GM23248 (cell line): ENCODE measurements at places on chromosomes 4 and X. TPM values are rescaled to one million over a fixed set of nuclear protein-coding genes. Genes with fewer than 3 reads are reported as not detected.

GRCh38 chrX:38848671-38849455 is 47.6 kb downstream of the MID1IP1 start:
- peak; percentile 12 for DNase-seq

DNA sequence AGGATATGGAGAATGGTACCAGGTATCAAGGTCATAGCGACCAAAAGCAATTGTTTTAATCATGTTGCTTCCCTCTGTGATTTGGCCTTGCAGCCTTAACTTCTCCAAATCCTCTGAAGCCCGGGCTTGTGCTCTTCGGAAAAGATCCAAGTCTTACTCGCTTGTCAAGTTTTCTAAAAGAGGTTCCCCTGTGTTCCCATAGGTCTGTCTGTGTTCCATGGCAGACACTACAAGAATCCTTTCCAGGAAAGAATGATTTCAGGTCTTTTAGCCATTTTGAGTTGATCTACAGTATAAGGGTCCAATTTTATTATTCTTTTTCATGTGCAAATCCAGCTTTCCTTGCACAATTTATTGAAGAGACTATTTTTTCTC is 710.6 kb upstream of the DIAPH2 start:
- DNase-seq = no peak

GRCh38 chr4:52376132-52376704 is 282.9 kb downstream of the USP46 start:
- peak; percentile 73 for DNase-seq

DNA sequence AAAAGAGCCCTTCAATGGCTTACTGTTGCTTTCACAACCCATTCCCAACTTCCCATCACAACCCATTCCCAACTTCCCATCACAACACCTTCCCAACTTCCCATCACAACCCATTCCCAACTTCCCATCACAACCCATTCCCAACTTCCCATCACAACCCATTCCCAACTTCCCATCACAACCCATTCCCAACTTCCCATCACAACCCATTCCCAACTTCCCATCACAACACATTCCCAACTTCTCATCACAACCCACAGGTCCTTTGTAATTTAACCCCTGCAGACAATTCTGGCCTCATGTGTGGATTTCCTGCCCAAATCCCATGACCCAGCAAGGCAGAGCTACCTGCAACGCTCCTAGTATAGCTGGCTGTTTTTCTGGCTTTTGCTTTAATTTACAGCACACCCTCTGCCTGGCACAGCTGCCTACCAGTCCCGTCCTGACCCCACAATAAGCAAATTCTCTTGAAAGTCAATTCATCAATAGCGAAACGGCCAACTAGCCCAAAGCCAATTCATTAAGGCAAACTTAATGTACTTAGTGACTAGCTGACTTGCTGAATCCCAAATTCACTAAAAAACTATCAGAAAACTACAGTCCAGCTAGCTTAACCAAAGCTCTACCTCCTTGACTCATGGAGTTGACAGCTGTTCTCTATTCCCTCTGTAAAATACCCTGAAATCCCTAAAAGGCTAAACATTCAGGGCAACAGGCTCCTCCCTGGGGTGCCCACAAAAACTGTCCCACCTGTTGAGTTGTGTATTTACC is 75.6 kb downstream of the AFAP1 start:
- DNase-seq = no peak

DNA sequence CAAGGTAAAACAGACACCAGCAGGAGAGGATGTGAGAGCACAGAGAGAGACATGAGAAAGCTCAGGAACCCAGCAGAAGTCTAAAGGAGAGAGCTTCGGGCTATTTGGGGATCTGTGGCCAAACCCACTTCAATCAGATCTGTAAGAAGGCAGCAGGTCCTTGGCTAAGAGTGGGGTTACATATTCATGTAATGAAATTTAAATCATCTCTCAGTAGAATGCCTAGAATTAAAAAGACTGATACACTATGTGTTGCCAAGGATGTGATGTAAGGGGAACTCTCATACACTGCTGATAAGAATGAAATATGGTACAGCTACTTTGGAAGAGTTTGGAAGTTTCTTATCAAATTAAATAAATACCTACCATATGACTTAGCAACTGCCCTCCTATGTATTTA is 35.8 kb downstream of the PDE5A start:
- DNase-seq = no peak

DNA sequence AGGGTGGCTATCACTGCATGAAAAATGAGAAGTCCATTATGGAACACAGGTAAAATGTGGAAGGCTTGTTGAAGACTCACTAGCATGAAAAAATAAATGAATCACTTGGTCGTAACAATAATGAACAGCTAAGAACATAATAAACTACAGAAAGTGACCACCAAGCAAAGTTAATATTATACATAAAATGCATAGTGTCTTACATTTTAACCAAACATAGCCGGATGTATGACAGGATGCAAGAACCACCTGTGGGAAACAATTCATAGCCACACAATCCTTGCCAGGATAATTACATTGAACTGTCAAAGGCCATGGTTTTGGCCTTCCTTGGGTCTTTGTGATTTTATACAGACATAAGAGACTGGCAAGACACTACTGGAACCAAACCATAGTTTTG is 81.9 kb upstream of the ATXN3L start:
- DNase-seq = no peak

DNA sequence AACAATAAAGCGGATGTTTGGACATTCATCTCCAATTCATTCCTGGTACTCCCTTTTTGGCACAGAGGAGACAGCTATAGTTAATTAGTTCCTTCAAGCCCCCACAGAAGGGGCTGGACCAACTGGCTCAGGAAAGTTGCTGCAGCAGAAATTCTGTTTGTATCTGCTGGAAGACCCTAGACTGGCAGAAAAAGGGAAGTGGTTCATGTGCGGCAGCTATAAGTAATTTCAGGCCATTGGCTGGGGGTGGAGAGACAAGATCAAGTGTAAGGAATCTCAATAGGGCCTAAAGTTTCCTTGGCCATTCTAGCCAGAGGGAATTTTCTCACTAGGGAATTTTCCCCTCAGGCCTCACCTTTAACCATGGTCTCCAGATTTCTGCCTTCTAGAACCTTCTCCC is 89.9 kb upstream of the DHX15 start:
- no peak for DNase-seq

GRCh38 chrX:51917604-51918003 is 24.2 kb downstream of the MAGED1 start:
- no peak for DNase-seq

GRCh38 chrX:129632443-129632842 is 22.3 kb downstream of the APLN start:
- peak; percentile 59 for DNase-seq

DNA sequence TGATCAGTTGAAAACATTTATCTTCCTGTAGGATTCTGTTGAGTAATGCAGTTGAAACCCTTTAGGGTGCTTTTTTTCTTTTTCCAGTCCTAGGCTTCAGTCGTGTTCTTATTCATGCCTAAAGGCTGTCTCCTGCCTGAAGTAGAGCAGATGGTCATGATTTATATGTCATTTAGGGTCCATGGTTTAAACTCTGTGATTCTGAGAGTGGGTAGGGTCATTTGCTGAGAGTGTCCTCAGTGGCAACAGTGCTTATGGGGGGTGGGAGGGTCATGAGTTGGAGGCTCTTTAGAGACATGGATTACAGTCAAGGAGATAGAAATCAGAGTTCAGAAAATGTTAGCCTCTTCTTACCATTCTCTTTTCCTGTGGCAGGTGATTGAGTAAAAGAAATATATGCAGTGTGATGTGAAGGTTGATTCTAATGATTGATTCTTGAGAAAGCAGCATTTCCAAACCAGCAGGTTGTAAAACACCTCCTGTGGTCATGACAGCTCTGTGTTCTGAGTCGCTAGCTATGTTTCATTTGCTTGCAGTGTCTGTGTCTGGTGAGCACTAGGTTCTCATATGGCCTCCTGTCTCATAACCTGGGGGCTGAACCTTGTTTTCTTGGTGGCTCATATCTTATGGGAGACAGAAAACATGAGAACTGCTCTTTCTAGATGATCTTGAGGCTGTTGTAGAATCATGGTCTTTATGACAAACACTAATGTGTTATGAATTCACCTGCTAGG is 60.4 kb downstream of the JADE1 start:
- DNase-seq = no peak

DNA sequence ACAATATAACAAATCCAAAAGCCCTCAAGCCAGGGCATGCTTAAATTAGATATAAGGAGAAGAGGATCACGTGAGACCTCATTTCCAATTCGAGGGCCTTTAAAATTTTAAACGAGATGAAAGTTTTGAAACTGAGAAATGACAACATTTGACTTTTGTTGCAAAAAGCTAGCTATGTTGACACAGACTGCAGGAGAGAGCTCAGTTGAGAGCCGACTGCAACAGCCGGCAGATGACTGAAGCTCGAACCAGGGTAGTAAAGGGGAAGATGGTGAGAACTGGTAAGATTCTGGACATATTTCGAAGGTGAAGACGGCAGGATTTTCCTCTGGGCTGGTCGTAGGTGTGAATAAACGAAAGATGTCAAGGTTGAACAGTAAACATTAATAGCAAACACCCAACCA is 773 bp downstream of the PRMT9 start:
- peak; percentile 73 for DNase-seq

GRCh38 chr4:118767109-118767508 is 68.8 kb downstream of the SEC24D start:
- no peak for DNase-seq

The APOO gene
- total RNA-seq = 7.3 and 8.6 TPM in 2 replicates

The SPINK2 gene
- total RNA-seq = not detected in 2 replicates

The NPNT gene
- not detected in 2 replicates for total RNA-seq

The ESX1 gene
- not detected in 2 replicates for total RNA-seq

The ASMT gene
- total RNA-seq = not detected in 2 replicates
